ENCODE measurements at places on chromosomes 3 and 15. TPM values are rescaled to one million over a fixed set of nuclear protein-coding genes. Genes with fewer than 3 reads are reported as not detected.

Gene C3orf85
- not detected for total RNA-seq

Gene GOLGA6B
- not detected for total RNA-seq

Gene NANOGP8
- total RNA-seq = not detected

Gene LRRC34
- not detected for total RNA-seq

Gene TTLL13
- 0.61 TPM for total RNA-seq

Gene LIPH
- total RNA-seq = 7.4 TPM

Gene HIGD2B
- not detected for total RNA-seq

Gene ONECUT1
- 0.11 TPM for total RNA-seq

Gene PIERCE2
- 4.8 TPM for total RNA-seq

Gene MESP2
- total RNA-seq = 0.62 TPM

Gene CGGBP1
- total RNA-seq = 38.6 TPM

Gene PAQR5
- 110 TPM for total RNA-seq

Gene ZNF148
- 10.8 TPM for total RNA-seq

Gene PP2D1
- total RNA-seq = not detected

Gene DET1
- 5.0 TPM for total RNA-seq

Gene SLC9C1
- total RNA-seq = not detected

Gene CTXND1
- total RNA-seq = 0.02 TPM

Gene LEKR1
- total RNA-seq = 1.00 TPM

Gene CELSR3
- 4.7 TPM for total RNA-seq

Gene ERICH6
- not detected for total RNA-seq

Gene TIGIT
- not detected for total RNA-seq

Gene PPP1R14D
- total RNA-seq = 0.28 TPM

Gene SLMAP
- total RNA-seq = 23.6 TPM

Gene B3GALNT1
- total RNA-seq = 0.15 TPM

Gene DPPA2
- not detected for total RNA-seq

Gene UROC1
- total RNA-seq = not detected

Gene TMEM115
- 44.2 TPM for total RNA-seq

Gene BNC1
- 0.47 TPM for total RNA-seq

Gene PEX11A
- 7.3 TPM for total RNA-seq

Gene CHSY1
- total RNA-seq = 19.6 TPM

Gene GOLGA8J
- not detected for total RNA-seq

Gene MAP1A
- total RNA-seq = 0.96 TPM

Gene TPM1
- total RNA-seq = 494 TPM

Gene CPN2
- not detected for total RNA-seq

Gene CYFIP1
- 66.5 TPM for total RNA-seq

Gene SLC51A
- total RNA-seq = not detected

Gene FMN1
- 0.16 TPM for total RNA-seq

Gene GDPGP1
- 4.4 TPM for total RNA-seq

Gene FAM219B
- 38.9 TPM for total RNA-seq

Gene GPR62
- not detected for total RNA-seq

Gene MORC1
- not detected for total RNA-seq
